ENCODE measurements at places on chromosomes 4 and X. TPM values are rescaled to one million over a fixed set of nuclear protein-coding genes. Genes with fewer than 3 reads are reported as not detected.

The GC gene
- not detected for total RNA-seq

DNA sequence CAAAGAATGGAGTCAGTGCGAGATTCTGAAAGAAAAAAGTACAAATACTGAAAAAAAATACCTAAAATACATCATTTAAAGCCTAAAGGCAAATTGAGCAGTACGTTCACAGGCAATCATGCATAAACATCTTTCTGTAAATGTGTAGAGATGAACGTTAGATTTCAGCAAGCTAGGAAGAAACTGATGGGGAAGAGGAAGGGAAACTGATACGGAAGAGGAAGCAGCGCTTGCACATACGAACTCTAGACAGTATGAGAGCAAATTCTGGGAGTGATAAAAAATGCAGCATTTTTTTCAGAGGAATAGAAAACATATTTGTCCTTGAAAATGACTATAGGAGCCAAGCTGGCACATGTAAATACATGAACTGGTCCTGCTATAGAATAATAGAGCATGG lies 9.4 kb downstream of the ANKRD50 start:
- no peak for DNase-seq

GRCh38 chr4:99863804-99864203 lies 30.4 kb downstream of the LAMTOR3 start:
- DNase-seq = no peak

The SLC39A8 gene
- 22.8 TPM for total RNA-seq

DNA sequence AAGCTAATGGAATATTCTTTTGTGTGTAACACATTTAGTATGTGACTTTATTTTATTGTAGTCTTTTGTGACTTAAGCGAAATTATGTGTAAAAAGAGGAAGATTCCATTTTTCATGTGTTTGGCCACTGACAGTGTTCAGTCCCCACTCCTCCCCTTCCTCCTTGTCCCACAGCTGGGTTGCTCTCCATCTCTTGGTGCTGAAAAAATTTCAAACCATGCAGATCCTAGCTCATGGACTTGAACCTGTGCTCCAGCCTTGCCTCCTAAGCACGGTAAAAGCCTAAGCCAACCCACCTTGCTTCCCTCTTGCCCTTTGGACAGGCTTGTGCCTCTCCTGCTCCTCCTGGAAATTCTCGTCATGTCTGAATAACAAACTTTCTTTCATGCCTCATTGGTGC lies 2008.5 kb upstream of the TENM3 start:
- DNase-seq = no peak

The EDA2R gene
- 6.5 TPM for total RNA-seq

GRCh38 chr4:139736274-139736660 lies 70.6 kb downstream of the MGST2 start:
- no peak for DNase-seq

DNA sequence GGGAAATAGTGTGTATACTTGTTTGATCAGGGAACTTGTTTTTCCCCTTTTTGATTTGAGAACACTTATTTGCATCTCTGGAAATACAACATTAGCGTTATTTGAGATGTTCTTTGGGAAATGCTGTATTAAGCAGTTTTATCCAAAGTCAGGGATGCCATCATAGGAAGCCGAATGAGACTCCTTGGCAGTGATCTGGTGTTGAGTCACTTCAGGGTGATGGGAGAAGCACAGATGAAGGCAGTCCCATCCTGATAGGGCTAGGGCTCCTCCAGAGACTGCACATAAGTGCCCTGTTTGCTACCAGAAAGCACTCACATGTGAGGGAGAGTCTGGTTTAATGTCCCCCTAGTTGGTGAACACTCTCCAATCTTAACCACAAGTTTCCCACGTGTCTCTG lies 62.3 kb downstream of the IL1RAPL1 start:
- no peak for DNase-seq

The PRKG2 gene
- not detected for total RNA-seq

DNA sequence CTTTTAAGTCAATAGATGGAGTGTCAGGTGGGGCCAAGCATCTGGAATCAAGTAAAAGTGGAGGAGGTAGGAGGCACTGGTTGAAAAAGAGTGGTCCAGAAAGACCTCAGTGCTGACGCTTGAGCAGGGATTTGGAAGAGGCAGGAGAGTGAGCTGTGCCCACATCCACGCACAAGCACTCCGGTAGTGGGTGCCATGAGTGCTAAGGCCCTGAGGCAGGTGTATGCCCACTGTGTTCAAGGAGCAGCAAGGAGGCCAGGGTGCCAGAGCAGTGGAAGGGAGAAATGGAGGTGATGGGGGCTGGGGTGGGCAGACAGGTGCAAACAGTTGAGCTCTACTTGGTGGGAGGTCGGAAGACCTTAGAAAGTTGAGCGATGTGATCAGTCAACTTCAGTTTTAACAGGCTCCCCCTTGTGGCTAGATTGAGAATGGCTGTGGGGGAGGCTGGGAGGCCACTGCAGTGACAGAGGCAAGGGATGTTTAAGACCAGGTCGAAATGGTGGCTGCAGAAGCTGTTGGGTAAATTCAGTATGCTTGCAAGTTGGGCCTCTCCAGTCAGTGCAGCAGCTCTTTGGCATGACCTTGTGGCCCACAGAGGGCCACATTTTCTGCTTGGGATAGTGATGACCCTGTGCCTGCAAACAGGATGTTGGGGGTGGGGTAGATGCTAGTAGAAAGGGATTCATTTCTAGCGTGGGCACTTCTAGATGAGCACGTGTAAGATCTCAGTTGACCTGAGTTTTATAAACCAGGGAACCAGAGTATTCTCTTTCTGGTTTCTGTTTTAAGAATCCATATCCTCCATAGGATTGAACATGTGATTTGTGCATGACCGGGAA lies 12.7 kb downstream of the TKTL1 start:
- peak; percentile 19 for DNase-seq

GRCh38 chrX:138127314-138127713 lies 561.4 kb downstream of the ZIC3 start:
- no peak for DNase-seq

GRCh38 chrX:110519501-110519900 lies 160.9 kb downstream of the RTL9 start:
- no peak for DNase-seq

DNA sequence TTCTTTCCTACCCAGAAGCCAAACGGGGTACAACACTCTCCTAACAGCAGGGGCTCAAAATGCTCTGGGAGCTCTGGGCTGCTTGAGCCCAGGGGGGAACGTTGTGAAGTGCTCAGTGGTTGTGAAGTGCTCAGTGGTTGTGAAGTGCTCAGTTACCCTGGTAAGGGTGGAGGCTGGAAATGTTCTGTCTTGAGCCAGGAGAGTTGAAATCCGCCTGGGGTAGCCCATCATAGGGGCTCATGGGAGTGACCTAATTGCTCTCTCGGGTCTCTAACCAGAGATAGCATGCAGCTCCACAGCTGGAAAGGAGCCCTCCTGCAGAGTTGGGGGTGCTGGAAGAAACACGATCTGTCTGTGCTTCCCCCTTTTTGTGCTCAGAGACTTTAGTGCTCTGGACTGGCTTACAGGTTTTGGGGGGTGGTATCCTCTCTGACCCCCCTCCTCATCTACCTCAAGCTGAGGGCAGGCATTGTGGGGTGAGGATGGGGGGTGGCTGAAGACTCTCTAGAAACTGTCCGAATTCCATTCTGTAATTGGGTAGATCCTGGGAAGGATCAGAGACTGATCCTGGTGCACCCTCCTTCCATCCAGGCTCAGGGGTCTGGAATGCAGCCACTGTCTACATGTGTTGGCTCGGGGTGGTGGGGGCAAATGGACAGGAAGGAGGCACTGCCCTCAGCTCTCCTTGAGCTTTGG lies 2.7 kb downstream of the EFNB1 start:
- no peak for DNase-seq

The ITGB1BP2 gene
- total RNA-seq = 1.5 TPM

DNA sequence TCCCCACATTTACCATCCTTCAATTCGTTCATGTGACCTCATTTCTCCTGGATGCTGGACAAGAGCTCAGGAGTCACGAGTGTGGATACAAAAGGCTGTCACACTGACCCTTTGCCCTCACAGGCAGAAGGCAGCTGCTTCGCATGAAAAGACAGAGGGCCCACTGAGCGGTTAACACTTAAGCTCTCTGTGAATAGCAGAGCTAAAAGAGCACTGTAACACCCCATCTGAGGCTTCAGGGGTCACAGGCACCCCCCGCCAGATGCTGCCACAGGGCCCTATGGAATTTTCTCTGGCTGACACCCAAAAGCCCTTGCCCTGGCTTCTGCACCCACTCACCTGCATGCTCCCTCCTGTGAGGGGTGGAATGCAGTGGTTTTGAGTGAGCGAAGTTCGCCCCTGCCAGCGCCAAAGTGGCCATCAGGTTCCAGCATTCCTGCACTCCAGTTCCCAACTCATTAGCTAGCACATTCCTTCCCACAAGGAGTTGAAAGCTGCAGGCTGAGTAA lies 360.9 kb downstream of the PPP3CA start:
- DNase-seq = peak; percentile 2

- no peak for DNase-seq
Observed at GRCh38 chr4:155571184-155571944, 95.3 kb upstream of the GUCY1A1 start.

DNA sequence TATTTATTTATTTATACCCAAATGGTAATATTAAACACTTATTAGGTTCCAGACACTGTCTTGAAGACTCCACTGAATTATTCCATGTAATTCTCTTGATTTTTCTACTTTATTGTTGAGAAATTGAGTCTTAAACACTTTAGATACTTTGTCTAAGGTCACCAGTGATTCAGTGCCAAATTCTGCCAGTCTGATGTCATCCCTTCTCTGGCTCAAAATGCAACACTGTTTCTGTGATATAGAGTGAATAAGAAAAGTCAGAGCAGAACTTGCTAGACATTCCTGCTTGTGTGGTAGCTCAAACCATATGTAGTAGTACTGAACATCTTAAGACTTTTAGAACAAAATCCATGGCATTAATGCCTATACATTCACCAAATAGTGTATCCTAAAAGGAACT lies 164.3 kb downstream of the GABRB1 start:
- DNase-seq = no peak

- no peak for DNase-seq
Observed at GRCh38 chrX:116142976-116143375, 27.6 kb upstream of the AGTR2 start.

The HOPX gene
- total RNA-seq = not detected

GRCh38 chr4:6002492-6002833 lies 15.8 kb downstream of the C4orf50 start:
- no peak for DNase-seq

- DNase-seq = peak; percentile 57
Observed at GRCh38 chr4:21888195-21888976, 60.2 kb downstream of the KCNIP4 start.

The USP27X gene
- not detected for total RNA-seq

DNA sequence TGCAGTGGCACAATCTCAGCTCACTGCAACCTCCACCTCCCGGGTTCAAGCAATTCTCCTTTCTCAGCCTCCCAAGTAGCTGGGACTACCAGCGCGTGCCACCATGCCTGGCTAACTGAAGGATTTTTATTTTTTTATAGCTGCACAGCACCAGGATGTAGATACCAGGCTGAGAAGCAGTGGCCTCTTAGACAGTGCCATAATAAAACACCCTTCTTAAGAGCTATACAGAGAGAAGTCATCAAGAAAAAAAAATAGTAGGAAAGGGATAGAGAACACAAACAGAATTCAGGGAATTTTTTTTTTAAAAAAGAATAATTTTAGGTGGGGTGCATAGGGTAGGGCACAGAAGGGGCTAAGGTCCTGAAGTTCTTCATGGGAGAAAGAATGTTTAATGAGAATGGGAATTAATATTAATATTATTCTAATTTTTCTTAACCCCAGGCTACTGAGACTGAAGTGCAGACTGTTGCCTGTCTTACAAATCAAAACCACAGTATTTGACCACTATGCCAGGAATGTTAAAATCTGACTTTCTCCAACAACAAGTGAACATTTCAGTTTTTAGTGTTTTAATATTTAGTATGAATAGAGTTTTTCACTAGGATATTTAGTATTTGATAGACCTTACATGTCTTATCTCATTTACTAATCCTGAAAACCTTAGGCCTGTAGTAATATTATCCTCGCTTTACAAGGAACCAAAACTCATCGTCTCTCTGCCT lies 146.7 kb downstream of the KCNIP4 start:
- peak; percentile 14 for DNase-seq

DNA sequence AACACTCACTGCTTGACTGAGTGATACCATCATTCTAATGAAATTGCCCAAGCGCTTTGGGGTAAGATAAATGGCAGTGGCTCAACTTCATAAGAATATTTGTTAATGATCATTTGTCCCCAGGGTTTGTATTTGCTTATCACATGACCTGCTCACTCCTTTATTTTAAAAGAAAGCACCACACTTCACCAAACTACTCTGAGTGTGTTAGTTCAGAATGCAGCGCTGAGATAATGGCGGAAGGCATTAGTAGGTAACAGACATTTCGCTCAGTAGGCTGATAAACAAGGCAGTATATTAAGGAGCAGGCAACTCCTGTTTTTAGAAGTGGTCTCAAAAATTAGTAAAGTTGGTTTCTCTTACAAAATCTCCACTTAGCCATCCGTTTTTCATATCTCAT lies 1.6 kb downstream of the SNX25 start:
- DNase-seq = no peak

- no peak for DNase-seq
Observed at GRCh38 chr4:649293-649625, 23.9 kb downstream of the PDE6B start.

GRCh38 chr4:77155631-77156452 lies 1.2 kb upstream of the CCNG2 start:
- DNase-seq = no peak

The ADH7 gene
- not detected for total RNA-seq

DNA sequence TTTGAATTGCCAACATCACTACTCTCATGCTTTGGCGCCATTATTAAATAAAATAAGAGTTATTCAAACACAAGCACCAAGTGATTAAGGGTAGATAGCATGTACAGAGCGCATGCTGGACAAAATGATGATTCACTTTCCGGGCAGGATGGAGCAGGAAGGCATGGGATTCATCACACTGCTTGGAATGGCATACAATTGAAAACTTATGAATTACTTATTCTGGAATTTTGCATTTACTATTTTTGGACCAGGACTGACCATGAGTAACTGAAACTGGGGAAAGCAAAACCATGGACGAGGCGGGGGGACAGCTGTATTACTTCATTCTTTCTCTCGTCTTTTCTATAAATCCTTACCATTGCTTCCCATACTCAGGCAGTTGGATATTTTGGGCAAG lies 28.5 kb upstream of the FGF5 start:
- no peak for DNase-seq

Measured in Caki2 (cell line).